ENCODE measurements at places on chromosomes 12 and 14. TPM values are rescaled to one million over a fixed set of nuclear protein-coding genes. Genes with fewer than 3 reads are reported as not detected.

Gene CATSPERB
- 0.17 TPM for polyA plus RNA-seq

Gene PRKAG1
- 58.4 TPM for polyA plus RNA-seq

Gene KRT6A
- not detected for polyA plus RNA-seq

Gene CPNE8
- polyA plus RNA-seq = 8.8 TPM

Gene ZNF891
- polyA plus RNA-seq = 0.39 TPM

Gene CFAP54
- 0.13 TPM for polyA plus RNA-seq

Gene IGF1
- 0.71 TPM for polyA plus RNA-seq

Gene ACSM4
- not detected for polyA plus RNA-seq

Gene CLEC14A
- polyA plus RNA-seq = 22.4 TPM

Gene CDKL1
- polyA plus RNA-seq = 17.9 TPM

Gene SMCO2
- polyA plus RNA-seq = not detected

Gene SLC39A2
- not detected for polyA plus RNA-seq

Gene TXNDC16
- 2.6 TPM for polyA plus RNA-seq

Gene RNU4-1
- not detected for polyA plus RNA-seq

Gene LRRK2
- polyA plus RNA-seq = 8.6 TPM

Gene APOLD1
- 4.5 TPM for polyA plus RNA-seq

Gene MANSC4
- not detected for polyA plus RNA-seq

Gene BBOF1
- 7.6 TPM for polyA plus RNA-seq

- no peak for DNase-seq
Measured at GRCh38 chr14:87321548-87321947, 671.4 kb downstream of the GALC start.

GRCh38 chr12:5881101-5881606, 63.9 kb downstream of the ANO2 start:
- DNase-seq = no peak

- DNase-seq = no peak
Measured at GRCh38 chr12:88113871-88114270, 28.0 kb downstream of the CEP290 start.

DNA sequence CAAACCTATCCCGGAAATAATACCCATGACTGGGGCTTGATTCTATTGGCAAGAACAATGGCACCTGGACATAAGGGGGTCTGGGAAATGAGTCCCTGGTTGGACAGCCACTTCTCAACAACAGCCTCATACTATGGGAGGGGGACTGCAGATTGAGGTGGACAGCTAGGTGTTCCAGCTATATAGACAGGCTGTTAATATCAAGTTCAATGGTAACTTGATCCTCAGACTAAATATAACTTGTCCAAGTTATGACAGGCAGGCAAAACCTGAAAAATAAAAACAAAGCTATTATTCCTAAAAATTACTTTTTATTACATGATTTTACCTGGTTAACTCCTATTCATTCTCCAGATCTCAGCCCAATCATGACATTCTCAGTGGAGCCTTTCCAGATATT, 267.3 kb downstream of the TTC8 start:
- DNase-seq = no peak

DNA sequence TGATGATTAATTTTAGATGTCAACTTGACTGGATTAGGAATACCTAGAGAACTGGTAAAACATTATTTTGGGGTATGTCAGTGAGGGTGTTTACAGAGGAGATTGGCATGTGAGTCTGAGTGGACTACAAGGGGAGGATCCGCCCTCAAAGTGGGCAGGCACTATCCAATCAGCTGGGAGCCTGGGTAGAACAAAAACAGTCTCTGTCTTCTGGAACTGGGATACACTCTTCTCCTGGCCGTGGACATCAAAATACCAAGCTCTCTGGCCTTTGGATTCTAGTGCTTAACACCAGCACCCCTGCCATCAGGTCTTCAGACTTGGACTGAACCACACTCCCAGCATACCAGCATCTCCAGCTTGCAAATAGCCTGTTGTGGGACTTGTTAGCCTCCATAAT, 4.4 kb upstream of the SCAF11 start:
- no peak for DNase-seq

DNA sequence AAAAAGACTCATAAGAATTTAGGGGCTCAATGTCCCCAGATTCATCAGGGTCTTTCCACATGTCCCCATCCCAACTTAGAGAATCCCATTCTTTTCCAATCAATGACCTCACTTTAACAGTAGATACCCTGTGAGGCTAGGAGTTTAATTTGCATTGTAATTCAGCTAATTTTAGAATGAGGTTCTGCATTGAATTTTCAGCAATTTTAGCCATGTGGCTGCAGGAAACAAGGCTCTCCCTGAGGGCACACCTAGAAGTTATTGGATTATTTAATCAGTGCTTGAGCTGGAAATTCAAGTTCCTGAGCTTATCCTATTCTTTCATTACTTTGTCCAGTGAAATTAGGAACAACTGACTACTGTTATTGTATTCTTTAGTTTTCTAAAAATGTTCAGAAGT, 433.8 kb downstream of the ADAMTS20 start:
- no peak for DNase-seq

GRCh38 chr12:6909421-6910145, 4.8 kb upstream of the ENO2 start:
- no peak for DNase-seq

- DNase-seq = no peak
Measured at GRCh38 chr12:38501991-38502390, 185.4 kb downstream of the ALG10B start.

DNA sequence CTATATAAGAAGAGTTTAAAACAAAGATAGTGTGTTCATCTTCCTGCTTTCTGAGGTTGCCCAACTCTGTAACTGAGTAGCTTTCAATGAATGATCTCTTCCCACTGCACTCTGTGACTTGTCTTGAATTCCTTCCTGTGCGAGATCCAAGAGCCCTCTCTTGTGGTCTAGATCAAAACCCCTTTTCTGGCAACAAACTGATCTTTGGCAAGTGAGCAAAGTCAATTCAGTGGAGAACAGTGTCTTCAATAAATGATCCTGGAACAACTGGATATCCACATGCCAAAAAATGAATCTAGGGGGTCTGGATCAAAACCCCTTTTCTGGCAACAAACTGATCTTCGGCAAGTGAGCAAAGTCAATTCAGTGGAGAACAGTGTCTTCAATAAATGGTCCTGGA, 8.5 kb downstream of the CFAP54 start:
- no peak for DNase-seq

GRCh38 chr14:91911474-91912032, 35.9 kb downstream of the FBLN5 start:
- peak; percentile 32 for DNase-seq

GRCh38 chr12:124509676-124510300, 57.6 kb downstream of the NCOR2 start:
- peak; percentile 96 for DNase-seq

DNA sequence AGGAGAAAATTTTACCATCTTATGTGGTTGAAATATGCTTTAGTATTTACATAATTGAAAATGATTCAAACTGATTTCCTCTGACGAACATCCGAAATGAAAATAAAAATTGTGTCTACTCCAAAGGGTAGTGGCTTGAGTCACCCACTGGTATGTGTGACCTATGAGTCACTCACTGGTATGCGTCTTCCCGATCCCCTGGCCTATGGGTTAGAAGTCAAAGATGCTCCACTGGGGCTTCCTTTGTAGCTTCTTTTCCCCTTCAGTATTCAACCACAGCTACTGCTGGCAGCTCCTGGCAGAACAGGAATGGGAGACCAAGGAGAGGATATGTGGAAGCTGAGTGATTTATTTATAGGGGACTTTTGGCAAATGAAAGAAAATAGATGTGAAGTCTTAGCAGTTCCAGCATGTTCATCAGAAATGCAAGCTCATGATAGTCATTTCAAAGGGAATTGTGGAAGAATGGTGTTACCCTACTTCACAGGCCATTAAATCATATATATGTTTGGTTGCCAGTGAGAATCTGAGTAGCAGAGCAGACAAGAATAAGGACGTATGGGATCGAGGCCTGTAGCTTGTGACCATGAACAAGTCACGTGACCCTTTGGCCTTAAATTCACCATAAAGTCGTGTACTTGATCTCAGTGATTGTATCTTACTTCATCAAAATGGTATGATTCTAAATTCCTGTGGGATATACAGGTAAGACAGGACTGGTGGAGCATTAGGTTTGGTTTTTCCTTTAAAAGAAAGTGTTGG, 108.3 kb downstream of the CRADD start:
- DNase-seq = peak; percentile 69

- DNase-seq = no peak
Measured at GRCh38 chr12:90401185-90401584, 553.8 kb downstream of the CCER1 start.

GRCh38 chr12:52710730-52711129, 7.4 kb upstream of the KRT77 start:
- no peak for DNase-seq

DNA sequence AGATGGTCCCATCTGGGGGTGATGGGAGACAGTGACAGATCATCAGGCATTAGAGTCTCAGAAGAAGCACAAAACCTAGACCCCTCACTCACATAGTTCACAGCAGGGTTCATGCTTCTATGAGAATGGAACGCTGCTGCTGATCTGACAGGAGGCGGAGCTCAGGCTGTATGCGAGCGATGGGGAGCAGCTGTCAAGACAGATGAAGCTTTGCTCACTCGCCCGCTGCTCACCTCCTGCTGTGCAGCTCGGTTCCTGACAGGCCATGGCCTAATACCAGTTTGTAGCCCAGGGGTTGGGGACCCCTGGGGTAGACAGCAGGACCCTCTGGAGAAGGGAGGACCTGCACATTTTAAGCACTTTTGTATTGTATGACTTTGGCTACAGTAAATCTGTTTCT, 111.2 kb downstream of the LGMN start:
- peak; percentile 71 for DNase-seq

GRCh38 chr12:121711361-121712189, 977 bp upstream of the TMEM120B start:
- peak; percentile 33 for DNase-seq

DNA sequence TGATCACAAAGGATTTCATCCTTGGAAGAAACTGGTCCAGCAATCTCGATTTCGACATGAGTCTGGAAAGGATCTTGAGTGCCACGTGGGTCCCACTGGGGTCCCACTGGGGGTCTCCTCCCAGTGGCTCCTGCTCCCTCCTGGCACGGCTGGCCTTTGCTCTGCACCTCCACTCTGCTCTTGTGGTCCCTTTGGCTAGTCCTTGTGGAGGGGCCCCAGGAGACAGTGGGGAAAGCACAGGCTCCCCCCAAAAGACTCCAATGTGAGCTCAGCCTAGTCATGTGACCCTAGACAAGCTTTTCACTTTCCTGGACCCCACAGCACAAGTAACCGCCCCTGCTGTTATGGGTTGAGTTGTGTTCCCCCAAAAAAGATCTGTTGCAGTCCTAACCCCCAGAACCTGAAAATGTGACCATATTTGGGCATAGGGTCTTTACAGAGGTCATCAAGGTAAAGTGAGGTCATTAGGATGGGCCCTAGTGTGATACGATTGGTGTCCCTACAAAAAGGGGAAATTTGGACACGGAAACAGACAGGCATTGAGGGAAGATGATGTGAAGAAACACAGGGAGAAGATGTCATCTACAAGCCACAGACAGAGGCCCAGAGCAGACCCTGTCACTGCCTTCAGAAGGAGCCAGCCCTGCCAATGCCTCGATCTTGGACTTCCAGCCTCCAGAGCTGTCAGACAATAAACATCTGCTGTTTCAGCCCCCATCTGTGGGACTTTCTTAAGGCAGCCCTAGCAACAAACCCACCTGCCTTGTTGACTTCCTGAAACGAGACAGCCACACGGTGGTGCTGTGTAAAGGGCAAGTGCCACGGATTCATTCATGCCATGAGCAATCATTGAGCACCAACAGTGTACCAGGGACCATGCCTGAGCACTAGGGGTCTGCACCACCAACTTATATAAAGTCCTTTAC, 23.8 kb upstream of the PPP2R5C start:
- no peak for DNase-seq

GRCh38 chr14:102693006-102693755, 84.1 kb upstream of the TRAF3 start:
- no peak for DNase-seq

DNA sequence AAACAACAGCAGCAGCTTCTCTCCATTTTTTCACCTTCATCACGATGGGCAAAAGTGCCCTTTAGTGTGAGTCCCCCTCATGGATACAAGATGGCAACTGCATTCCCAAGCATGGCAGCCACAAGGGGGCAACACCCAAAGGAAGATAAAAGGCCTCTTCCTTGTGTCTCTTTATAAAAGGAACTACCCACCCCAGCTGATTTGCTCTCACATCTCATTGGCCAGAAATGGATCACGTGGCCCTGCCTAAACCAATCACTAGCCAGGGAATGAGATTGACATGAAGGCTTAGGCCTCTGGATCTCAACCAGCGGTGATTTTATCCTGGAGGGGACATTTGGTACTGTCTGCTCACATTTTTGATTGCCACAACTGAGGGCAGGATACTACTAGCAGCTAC, 21.9 kb upstream of the IFT81 start:
- peak; percentile 45 for DNase-seq

DNA sequence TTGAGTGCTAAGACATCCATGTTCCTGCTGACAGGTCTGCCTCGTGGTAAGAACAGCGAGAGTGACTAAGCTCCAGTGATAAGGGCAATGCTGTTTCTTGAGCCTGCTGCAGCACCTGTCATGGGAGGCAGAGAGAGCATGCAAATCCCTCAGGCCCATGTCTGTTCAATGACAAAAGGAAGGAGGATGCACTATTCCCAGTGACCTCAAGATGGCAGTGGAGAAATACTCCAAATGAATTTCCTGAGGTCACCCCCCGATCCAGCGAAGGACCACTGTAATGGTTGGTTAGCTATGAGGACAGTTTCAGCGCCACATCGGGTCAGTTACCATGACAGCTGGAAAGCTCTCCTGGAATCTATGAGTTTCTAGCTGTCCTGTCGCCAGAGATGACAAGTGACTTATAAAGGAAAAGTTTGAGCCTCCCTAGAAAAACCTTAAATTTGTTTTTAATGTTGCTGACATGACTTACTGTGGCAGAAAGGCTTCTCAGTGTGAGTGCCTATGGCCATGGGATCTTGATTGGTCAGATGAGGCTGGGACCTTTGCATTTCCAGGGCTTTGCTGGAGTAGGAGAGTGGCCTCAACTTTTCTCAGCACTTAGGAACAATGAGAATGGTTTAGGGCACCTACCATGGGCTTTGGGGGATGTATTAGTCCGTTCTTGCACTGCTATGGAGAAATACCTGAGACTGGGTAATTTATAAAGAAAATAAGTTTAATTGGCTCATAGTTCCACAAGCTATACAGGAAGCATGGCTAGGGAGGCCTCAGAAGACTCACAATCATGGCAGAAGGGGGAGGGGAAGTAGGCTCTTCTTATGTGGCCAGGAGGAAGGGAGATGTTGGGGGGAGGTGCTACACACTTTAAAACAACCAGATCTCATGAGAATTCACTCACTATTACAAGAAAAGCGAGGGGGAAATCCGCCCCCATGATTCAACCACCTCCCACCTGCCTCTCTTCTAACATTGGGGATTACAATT, 88.0 kb upstream of the TMEM260 start:
- peak; percentile 64 for DNase-seq

DNA sequence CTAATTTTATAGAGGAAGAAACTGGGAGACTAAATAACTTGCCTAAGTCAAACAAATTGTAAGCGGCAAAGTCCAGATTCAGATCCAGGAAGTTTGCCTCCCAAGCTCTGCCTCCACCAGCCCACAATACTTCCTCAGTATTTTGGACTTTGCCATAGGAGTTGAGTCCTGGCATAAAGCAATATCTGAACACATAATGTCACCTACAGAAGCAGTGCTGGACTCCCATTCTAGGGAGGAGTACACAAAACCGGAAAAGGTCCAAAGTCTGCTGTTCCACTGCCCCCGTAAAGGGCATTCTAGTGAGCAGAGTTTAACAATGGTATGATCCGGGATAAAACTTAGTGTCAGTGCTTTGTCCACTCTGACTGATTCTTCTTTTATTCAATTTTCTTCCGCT, 340.5 kb downstream of the FUT8 start:
- DNase-seq = no peak

All from kidney (tissue), 22 donors.